ENCODE measurements at places on chromosomes 2 and 18.

DNA sequence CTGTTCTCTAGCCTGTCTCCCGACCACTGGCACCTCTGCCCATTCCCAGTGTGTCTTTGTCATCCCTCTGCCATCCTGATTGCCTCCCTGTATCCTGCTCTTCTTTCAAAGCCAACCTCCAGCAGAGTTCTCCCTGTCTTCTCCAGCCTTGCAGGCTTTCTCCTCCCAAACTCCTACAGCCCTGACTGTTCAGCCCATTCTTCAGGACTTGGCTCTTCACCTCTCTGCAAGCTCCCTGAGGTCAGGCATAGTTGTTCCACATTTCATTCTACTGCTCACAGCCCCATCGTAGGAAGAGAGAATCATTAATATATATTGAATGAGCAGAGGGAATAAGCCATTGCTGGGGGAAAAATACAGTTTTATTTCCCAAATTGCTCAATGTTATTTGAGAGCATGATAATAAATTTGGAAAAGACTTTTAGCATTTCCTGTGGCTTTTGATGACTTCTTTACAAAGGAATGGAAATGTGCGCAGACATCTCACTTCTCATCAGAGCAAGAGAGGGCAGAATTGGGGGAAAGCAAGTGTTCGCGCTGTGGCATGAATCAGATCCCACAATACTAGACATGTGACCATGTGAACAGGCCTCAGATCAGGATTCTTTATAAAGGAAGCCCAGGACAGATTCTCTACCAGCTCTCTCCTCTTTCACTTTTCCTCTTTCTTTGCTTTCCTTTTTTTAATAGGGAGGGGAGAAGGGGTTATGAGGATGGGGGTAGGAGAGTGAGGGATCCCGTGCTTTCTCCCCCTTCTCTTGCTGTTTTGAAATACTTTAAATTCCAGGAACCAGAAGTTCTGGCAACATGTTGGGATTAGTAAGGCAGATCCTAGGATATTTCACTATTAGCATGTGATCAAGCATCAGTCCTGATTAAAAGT lies 37.4 kb downstream of the EPAS1 start:
- no peak for DNase-seq

DNA sequence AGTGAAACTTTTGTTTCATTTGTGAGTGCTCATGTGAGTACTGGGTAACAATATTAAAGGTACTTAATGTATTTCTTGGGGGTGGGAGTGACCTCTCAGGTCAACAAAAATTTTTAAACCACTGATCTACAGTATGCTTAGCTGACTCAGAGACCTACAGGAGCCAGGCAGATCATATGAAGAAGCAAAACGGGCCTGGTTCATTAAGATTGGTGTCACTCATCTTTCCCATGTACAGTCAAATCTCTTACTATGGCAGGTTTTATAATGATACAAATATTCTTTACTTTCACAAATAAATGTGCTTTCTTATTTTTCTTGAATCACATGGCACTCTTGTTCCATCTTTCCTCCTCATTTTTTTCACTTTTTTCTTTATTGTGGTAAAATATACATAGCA lies 7.7 kb upstream of the TMSB10 start:
- DNase-seq = no peak

DNA sequence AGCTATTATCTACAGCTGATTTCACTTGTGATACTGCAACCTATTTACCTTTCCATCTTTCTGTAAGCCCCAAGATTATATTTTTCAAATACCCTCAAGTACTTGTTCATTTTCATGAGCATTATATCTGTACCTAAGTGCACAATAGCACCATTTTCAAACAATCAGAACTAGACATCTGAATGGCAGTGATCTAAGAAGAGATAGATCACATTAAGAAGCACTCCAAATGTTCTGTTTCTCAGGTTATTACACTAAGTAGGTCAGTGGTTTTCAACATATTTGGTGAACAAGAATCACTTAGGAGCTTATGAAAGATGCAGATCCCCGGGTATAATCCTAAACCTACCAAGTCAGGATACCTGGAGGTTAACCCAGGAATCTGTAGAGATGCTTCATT lies 872.7 kb downstream of the DCDC2C start:
- DNase-seq = no peak

DNA sequence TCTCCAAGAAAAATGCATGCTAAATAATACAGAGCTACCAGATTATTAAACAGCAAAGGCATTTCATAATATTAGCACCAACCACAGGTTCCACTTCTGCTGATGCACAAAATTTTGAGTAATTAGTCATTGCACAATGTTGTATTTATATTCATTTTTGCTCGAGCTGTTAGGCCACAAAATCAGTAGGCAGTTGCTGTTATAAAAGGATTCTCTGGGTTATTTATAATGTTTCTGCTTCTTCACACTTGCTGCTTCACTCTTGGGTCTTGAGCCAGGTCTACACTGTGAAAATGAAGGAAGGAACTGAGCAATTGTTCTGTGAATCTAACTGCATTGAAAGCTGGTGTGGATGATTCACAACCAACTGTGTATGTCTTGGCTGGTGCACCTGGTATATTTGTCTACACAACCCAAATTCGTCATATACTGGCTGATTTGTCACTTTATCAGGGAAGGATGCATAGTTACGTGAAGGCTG lies 38.3 kb downstream of the MRPL33 start:
- no peak for DNase-seq

- no peak for DNase-seq
These were observed 72.7 kb upstream of the MBOAT2 start for GRCh38 chr2:9076210-9076609.

- no peak for DNase-seq
These were observed 14.8 kb upstream of the COLEC12 start for GRCh38 chr18:515156-515815.

DNA sequence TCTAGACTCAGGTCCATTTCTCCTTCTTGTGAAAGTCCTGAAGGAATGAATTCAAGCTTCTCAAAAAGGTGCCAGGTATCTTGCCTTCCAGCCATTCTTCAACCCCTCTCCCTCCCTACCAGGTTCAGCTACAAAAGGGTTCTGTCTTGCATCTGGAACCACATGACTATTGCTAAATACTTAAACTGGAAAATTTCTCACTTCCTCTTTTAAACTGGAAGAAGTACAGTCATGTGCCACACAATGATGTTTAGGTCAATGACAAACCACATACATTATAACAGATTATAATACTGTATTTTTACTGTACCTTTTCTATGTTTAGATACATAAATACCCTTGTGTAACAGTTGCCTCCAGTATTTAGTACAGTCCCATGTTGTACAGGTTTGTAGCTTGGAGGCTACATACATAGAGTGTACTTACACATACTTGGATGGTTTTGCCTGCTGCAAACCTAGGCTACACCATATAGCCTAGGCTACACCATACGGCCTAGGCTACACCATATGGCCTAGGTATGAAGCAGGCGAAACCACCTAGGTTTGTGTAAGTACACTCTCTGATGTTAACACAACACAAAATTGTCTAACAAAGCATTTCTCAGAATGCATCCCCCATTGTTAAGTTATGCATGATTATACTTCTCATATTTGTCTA lies 142.0 kb upstream of the DNMT3A start:
- no peak for DNase-seq

DNA sequence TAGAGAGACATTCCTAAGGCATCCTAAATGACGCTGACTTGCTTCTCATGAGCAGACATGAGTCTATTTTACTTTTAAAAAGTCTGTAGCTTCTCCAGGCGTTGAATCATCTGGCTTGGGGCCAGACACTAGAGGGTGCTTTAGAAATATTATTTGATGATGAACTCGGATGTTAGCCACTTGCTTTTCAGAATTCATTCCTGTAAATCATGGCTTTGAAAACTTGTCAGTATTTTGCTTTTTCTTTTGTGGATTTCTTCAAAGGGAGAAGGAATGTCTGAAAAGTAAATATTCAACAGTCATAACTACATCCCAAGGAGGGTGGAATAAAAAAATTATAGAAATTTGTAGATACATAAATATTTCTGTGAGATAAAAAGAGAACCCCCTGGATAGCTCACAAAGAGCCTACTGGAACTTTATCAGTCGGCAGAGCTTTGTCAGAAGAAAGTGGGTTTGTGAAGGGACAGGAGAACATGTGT lies 370.8 kb downstream of the OSR1 start:
- no peak for DNase-seq

DNA sequence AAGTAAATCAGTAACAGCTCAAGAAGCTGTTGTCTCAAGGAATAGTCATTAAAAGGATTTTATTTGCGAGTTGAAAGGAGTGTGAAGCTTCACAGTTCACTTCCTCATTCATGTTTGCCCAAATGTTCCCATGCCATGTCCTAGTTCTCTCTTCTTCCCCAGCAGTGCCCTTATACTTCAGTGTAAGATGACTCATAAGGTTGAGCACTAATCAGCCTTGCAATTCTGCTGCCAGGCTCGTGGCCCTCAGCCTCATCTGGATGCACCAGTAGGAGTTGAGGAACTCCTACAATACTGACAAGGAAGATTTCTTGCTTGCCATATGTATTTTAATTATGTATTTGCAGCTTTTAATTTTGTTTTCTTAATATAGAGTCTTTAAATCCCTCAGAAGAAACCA lies 1980.4 kb downstream of the SUCLG1 start:
- DNase-seq = no peak

DNA sequence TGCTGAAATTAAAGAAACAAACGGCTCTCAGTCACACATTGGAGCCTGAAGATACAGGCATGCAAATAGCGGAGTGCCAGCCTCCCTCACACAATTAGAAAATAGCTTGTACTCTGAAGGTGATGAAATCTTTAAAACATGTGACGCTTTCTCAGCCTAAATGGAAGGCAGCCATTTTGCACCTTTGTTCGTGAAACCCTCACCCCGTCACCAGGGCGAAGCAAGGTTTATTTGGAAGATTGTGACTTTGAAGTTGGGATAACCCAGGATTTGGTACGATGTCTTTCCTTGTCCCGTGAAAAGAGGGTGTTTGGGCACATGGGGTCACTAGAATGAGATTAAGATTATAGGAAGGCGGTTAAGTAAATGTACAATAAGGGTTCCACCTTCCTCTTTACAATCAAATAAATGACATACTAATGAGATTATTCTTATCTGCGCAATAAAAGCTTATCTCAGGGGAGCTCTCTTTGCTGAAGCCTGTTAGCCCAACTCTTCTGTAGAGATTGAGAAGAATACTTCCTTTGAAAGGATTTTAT lies 4.2 kb downstream of the SH3BP4 start:
- no peak for DNase-seq

- DNase-seq = no peak
These were observed 100.4 kb upstream of the STK17B start for GRCh38 chr2:196271795-196272194.

GRCh38 chr18:77369644-77370043 lies 120.0 kb downstream of the GALR1 start:
- DNase-seq = no peak

GRCh38 chr2:199558156-199558555 lies 100.4 kb upstream of the SATB2 start:
- no peak for DNase-seq

DNA sequence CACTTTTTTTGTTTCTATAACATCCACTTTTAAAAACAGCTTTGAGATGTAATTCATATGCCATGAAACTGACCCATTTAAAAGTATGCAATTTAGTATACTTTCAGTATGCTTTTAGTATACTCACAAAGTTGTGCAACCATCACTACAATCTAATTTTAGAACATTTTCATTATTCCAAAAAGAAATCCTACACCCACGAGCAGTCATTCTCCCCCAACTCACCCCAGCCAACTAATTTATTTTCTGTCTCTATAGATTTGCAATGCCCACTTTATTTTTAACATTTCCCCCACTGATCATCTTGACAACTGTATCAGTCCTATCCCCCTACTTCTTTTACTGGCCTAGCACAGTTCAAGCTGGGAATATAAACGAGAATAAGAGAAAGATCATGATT lies 39.1 kb downstream of the FAM98A start:
- no peak for DNase-seq

GRCh38 chr2:96694816-96695455 lies 44.9 kb downstream of the LMAN2L start:
- no peak for DNase-seq

DNA sequence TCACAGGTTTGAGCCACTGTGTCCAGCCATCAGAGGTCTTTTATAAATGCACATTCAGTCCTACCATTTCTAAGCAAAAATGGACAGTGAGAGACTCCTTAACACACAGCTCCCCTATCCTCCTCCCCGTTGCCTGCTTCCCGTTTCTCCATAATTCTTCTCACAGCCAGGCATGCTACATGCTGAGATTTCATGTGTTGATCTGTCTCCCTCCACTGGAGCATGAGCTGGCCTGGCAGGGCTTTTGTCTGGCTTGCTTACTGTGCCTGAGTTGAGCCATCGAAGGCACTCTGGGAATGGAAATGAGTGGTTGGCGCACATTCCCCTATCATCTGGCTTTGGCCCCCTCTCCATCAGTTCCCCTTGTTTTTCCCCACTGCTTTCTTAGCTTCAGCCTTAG lies 413.5 kb downstream of the PTPRM start:
- no peak for DNase-seq

DNA sequence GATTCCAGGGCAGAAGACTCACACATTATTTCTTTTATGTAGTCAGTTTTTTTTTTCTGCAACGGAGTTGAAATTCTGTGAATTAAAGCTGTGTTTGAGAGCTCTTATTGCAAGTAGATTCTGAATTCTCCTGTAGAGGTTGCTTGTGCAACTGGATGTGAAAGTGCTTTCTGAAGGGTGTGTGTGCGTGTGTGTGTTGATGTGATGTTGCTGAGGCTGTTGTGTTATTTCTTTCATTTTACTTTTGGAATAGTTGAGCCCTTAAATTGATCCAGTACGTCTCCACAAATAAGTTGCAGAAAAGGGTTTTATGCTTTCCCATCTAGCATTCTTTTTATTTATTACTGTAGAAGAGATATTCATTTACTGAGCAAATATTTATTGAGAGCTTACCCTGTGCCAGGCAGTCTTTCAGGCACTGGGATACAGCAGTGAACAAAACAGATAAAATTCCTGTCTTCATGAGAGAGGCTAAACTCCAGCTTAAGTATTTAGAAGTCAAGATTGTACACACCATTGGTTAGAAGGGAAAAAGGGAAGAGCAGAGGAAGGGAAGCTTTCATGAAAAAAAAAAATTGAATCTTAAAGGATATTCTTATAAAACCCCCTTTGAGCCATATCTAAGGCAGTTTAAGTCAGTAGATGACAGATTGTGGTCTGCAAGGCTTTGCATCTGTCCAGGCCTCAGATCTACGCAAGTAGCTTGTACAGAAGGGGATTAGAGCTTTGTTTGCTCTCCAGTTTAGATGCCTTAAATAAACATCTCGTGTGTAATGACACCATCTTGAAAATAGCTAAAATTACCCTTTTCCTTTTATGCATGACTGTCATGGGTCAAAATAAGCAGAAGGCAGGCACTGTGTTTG lies 58.2 kb downstream of the MYO1B start:
- no peak for DNase-seq
